Astrocyte (in vitro differentiated cells and primary cell): ENCODE measurements at places on chromosomes 3 and 15.
A peak's percentile ranks its signal among the peaks of the same experiment; 100 is the strongest.

DNA sequence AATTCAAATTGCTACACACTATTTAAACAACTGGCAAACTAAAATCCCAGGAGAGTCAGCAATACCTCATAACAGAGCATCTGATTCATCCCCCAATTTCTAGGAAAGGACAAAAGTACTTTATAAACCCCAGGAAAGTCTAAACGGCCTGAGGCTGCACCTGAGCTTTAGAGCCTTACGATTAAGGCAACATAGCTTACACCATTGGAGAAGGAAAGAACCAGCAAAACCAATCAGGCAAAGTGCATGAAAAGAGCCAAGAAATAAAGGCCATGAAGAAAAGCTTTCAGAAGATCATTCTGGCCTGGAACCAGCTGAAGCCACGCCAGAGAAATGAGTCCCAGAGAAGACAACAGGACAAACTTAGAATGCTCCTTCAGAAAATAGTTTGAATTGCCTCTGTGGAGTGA, 48.1 kb downstream of the PTPN9 start:
- DNase-seq = peak; percentile 37

DNA sequence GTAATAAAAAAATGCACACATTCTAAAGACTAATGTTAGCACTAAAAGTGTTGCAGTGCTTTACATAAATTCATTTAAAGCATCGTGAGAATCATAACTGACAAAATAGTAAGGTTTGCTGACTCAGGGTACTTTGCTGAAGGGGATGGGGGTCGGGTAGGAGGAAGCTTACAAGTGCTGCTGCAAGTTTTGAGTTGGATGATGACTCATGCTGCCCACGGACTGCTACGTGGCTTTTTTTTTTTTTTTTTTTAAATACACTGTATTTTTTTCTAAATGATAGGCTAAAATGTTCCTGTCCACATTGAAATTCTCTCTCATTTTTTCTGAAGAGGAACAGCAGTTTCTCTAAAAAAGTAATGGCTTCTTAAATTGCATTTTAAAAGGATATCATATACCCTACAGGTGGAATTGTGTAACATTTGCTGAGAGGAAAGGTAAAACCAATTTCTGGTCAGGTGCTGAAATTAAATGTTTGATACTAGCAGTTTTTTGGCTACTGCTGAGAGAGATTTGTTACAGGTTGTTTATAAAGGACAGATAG, 2.2 kb downstream of the MAPK6 start:
- peak; percentile 92 for DNase-seq

GRCh38 chr15:61830536-61831330, 229.5 kb downstream of the VPS13C start:
- no peak for DNase-seq

DNA sequence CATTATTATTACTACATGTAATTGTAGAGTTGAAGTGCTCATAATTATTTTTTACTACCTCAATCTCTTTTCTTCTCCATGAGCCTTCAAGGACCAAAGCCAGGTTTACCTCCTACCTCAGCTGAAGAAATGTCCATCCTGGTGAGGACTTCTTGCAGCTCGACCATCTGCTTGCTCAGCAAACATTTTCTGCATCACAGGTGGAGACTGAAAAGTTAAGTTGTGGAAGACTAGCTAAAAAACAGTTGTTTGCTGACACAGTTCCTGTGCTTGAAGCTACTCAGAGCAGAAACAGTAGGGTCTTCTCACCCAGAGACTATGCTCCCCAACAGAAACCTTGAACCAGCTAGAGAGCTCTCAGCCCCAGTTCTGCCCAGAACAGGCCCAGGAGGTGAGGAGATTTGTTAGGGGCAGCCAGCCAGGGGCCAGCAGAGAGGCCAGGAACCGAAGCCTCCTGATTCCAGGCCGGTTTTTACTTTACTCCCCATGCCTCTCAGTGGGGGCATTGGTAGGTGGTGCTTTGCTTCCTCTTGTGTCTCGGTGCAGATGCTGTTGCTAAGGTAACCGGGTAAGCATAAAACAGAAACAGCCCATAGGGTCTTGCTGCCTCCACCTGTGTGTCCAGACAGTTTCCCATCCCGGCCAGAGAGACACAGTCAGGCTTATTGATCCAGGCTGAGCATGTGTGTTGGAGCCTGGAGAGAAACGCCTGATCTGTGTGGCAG, 54.9 kb downstream of the CCNL1 start:
- DNase-seq = no peak

GRCh38 chr15:81889485-81889881, 156.3 kb downstream of the MEX3B start:
- no peak for DNase-seq

DNA sequence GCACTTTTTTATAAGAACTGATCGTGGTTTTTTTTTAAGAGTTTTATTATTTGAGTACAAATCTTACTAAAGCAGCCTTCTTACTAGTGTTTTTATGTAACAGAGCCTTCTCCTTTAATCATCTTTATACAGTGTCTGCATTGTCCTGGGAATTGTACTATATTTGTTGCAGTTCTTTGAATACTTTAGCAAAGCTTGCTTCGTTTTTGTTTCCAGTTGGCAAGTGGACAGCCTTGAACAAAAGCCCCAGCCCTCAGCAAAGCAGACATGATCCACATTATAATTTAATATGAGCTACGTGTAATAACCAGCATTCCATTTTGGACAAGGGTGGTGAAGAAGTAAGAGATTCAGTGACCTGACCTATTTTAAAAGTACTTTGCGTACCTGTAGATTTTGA, 112.2 kb upstream of the FLNB start:
- DNase-seq = no peak

DNA sequence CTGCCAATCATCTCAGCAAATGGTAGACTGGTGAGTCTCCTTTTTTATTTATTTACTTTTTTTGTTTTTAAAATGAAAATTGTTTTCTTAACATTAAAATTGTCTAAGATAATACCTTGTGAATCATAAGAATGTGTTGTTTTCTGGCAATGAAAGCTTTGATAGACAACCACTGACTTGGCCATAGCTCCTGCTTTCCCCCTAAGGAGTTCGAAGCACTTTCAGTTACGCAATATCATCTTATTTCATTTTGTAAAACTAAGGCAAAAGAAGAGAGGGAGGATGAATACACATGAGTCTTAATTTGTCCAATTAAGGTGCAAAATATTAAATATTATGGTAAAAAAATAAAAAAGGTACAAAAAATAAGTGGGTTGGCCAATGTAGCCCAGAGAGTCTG, 74.8 kb upstream of the PLCL2 start:
- no peak for DNase-seq

DNA sequence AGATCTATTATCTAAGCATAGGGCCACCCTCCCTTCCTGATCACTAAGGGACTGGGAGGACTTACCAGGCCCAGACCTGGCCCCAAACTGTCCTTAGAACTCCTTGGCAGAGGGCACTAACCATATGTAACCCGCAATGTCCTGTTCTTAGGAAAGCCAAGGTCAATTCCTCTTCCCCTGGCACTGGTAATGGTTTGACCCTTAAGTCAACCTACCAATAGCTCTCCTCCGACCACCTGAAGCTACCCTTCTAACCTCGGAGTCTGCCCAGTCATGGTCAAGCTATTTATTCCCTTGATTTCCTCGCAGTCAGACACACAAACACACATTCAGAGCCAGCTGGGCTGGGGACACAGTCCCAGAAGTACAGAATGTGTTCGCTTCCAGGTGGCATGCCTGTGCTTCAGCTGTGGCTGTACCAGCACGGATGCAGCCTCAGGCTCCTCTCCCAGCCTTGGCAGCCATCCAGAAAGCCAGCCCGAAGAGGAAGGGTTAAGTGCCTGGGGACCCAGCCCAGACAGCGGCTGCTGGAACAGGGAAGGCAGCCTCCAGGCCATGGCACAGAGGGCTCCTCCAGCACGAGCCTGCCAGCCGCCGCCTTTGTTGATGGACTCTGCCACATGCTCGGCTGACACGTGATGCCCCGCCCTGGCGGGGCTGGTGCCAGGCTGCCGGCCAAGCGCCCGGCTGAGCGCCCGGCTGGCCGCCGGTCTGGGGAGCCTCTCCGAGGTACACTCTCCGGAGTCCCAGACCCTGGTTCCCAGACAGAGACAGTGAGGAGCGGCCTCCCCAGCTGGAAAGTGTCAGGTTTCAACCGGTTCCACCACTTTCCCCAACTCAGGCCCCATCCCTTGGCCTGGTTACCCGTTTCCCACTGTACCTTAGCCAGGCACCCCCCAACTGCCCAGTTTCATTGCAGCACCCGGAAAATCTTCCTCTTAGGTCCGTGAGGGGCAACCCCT, 5.5 kb downstream of the BMF start:
- peak; percentile 71 for DNase-seq

GRCh38 chr15:101526021-101526420, 36.5 kb upstream of the PCSK6 start:
- no peak for DNase-seq

- DNase-seq = peak; percentile 62
Measured at GRCh38 chr3:114569186-114569585, 275.4 kb downstream of the TIGIT start.

DNA sequence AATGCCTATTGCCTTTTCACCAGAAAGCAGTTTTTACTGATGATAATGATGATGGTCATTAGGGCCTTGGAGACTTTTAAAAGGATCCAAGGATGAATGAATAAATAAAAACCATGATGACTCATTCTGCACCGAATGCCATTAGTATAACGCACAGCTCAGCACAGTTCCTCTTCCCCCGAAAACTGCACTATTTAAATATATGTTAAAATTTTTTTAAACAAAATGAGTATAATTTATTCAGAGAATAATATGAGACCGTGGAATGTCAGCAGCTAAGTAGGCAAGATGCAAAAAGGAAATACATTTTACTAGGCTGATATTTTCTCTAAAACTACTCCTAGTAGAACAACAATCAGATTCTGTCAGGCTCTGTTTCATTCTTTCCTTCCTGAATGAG, 83.4 kb upstream of the NANOGP8 start:
- peak; percentile 79 for DNase-seq

DNA sequence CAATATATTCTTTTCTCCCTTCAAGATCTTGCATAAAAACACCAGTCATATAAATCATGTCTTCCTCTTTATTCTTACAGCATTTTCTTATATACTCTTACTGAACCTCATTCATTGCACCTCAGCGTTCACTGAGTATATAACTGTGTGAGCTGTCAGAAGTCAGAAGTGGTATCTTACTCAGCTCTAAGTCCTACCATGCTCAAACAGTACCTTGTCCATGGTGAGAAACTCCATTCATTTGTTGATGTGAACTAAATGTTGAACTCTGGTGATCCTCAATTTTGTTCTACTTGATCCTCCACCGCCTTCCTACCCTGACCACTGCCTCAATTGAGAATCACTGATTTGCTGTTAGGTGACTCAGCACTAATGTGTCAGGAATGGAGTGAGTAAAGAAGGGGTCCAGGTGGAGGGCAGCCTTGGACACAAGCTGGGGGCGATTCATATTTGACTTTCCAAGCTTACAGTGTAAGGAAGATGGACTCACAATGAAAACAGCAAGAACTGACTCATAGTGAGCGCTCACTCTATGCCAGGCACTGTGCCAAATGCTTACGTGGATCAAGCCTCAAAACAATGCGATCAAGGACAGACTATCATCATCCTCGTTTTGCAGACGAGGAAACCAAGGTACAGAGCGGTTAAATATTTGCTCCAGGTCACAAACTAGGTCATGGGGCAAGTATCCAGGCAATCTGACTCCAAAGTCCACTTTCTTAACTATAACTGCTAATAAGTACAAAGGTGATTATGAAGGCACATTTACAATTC, 13.5 kb upstream of the ZFYVE19 start:
- DNase-seq = peak; percentile 94

DNA sequence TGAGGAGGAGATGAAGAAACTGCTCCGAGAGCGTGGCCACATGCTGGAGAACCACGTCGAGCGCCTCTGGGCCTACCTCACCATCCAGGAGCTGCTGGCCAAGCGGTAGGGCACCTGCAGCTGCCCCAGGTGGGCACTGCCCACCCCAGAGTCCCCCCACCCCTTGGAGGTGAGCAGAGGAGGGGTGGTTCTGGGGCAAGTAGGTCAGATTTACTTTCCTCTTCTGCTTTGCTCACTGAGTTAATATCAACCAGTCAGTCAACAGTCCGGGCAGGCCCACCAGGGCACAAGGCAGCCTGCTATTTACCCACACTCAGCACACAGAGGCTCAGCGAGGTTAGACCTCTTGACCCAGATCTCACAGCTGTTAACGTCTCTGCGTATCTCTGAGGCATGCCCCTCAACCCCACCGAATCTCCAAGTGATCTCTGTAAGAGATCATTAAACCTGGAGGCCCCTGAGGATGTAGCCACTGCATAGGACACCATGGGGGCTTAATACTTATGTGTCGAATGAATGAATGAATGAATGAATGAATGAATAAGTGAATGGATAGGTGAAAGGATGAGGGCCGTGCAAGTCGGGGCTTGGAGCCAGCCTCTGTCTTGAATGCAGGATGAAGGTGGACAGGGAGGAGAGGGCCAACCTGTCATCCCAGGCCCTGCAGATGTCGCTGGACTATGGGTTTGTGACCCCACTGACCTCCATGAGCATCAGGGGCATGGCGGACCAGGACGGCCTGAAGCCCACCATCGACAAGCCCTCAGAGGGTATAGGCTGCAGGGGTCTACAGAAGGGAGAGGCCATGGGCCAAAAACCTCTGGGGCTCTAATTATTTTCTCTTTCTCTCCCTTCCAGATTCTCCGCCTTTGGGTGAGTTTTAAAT, 8.0 kb upstream of the ITIH3 start:
- DNase-seq = no peak

DNA sequence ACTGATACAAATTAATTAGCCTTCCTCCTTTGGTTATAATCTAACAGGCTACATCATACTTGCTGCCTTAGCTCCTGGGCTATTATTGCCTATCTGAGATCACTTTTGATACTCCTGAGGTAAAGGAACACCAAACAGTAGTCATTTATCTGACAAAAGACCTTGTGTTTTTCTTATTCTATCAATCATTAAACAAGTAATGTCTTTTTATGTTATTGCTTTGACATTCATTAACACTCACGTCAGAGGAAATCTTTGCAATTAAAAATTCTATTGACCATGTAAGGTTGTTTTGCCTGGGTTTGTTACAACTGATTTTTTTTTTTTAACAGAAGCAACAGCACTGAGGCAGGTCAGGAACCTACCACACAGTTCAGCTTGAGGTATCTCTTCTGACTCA, 366.3 kb downstream of the MECOM start:
- DNase-seq = no peak

- no peak for DNase-seq
Measured at GRCh38 chr3:45992133-45992729, 3.4 kb downstream of the FYCO1 start.

DNA sequence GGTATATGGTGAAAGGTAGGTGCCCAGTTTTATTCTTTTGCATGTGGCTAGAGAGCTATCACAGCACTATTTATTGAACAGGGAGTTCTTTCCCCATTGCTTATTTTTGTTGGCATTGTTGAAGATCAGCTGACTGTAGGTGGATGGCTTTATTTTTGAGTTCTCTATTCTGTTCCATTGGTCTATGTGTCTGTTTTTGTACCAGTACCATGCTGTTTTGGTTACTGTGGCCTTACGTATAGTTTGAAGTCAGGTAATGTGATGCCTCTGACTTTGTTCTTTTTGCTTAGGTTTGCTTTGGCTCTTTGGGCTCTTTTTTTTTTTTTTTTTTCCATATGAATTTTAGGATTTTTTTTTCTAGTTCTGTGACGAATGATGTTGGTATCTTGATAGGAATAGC, 139.2 kb upstream of the CTNNB1 start:
- DNase-seq = no peak

GRCh38 chr15:51425517-51426040, 84.1 kb downstream of the GLDN start:
- DNase-seq = no peak

GRCh38 chr3:8563597-8563996, 62.0 kb downstream of the LMCD1 start:
- DNase-seq = no peak
